ENCODE measurements at places on chromosomes 1 and 21.

GRCh38 chr1:198865319-198865718 is 226.5 kb downstream of the PTPRC start:
- DNase-seq, result no peak

- no peak for DNase-seq
Measured at GRCh38 chr1:210626341-210626740, 297.6 kb downstream of the HHAT start.

DNA sequence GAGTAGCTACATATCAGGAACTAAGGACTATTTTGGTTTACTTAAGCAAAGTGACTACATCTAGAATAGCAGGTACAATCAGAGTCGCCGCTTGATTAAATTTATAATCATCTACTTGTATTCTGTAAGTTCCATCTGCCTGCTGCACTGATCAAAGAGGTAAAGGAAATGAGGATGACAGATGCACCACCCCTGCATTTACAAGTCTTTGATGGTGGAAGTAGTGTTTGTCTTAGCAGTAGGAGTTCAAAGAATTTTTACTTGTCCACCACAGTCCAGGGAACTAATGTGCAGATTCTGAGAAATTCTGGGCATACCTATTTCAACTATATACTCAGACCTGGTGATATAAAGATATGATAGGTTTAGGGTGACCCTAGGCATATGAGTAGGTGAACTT is 184.1 kb upstream of the IVNS1ABP start:
- no peak for DNase-seq

DNA sequence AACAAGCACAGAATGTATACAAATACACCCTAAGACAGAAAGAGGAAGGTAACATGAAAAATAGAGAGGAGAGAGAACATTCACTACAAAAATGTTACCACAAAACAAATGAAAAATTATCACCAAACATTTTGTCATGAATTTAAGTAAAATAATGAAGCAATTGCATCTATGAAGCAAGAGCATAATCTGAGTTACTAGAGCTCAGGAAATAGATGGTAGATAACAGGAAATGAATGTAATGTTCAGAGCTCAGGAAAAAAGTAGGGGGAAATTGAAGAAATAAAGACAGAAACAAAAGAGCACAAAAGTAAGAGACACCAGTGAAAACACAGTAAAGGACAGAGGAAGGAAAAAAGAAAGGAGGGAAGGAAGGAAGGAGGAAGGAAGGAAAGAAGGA is 19.4 kb downstream of the SEC16B start:
- DNase-seq, result no peak

- no peak for DNase-seq
Measured at GRCh38 chr1:185367218-185367617, 50.2 kb upstream of the IVNS1ABP start.

Data from ascending aorta (tissue), 2 donors.